Activated T-helper 1 cell treated with anti-CD3 and anti-CD28 coated beads, Interleukin-12 subunit alpha, Interleukin-12 subunit beta, Interleukin-2, Interleukin-4 antibody, amounts not matched to agents 30 ng/mL and 10 ng/mL and 1 ng/mL, durations not matched to agents 14 hours and 24 hours and 36 hours (primary cell): ENCODE measurements at places on chromosomes 7 and 10. TPM values are rescaled to one million over a fixed set of nuclear protein-coding genes. Genes with fewer than 3 reads are reported as not detected.

MACROH2A2 gene
- 3.4 and 3.5 TPM in 2 replicates for total RNA-seq

- peaks cover 35% of the 10 kb centered on the region for H3K27me3 ChIP-seq
- peak within 1 kb of the TSS; percentile 64 for H3K4me3 ChIP-seq
- H3K4me1 ChIP-seq: peaks cover 7% of the 10 kb centered on the region
- H3K27ac ChIP-seq: no peak within 1 kb of the TSS
- DNase-seq: no peak
- no peaks in the 10 kb centered on the region for H3K36me3 ChIP-seq
These were observed at the start of gene ADAMTS14 for GRCh38 chr10:70672165-70673042. Gene ADAMTS14, plus strand, starts transcription at chr10:70672506. Its CDS starts 297 bp downstream, at chr10:70672803.

- no peaks in the 10 kb centered on the region for H3K27me3 ChIP-seq
- H3K36me3 ChIP-seq: no peaks in the 10 kb centered on the region
- no peak overlapping the region for H3K4me3 ChIP-seq
- H3K27ac ChIP-seq: no peak overlapping the region
- no peak for DNase-seq
These were observed 449.9 kb downstream of the POM121L12 start for GRCh38 chr7:53485354-53485753.

GDI2 gene
- total RNA-seq: 288 and 290 TPM in 2 replicates

DNA sequence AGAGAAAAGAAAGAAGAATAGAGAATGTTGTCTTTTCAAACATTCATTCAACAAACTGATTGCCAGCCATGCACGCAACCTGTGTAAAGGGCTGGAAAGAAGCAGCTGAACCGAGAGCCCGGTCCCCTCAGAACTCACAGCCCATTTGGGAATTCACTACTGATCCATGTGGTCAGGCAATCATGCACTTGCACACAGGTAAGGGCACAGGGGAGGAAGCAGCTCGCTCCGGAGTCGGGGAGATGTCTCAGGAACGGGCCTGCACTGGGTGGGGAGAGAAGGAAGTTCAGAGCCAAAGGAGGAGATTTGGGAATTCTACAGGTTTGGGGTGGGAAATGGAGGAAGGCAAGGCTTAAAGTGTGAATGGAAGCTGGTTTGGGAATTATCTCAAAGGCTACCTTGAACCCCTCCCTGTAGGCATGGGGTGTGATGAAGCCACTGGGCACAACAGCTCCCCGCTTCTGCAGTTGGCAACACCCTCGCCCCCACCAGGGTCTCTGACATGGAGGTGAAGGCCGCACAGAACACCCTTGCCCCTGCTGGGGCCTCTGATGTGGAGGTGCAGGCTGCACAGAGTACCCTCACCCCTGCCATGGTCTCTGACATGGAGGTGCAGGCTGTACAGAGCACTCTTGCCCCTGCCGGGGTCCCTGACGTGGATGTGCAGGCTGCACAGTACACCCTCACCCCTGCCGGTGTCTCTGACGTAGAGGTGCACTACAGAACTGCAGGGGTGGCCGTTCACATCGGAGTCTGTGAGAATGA is 194.4 kb upstream of the RNF32 start:
- no peak for DNase-seq
- H3K36me3 ChIP-seq: no peaks in the 10 kb centered on the region
- H3K27me3 ChIP-seq: no peaks in the 10 kb centered on the region
- H3K4me1 ChIP-seq: no peaks in the 10 kb centered on the region
- no peak overlapping the region for H3K27ac ChIP-seq
